ENCODE measurements at places on chromosomes 13 and 19.
A peak's percentile ranks its signal among the peaks of the same experiment; 100 is the strongest.

- DNase-seq: no peak
Observed at GRCh38 chr19:31257025-31257424, 92.2 kb downstream of the TSHZ3 start.

DNA sequence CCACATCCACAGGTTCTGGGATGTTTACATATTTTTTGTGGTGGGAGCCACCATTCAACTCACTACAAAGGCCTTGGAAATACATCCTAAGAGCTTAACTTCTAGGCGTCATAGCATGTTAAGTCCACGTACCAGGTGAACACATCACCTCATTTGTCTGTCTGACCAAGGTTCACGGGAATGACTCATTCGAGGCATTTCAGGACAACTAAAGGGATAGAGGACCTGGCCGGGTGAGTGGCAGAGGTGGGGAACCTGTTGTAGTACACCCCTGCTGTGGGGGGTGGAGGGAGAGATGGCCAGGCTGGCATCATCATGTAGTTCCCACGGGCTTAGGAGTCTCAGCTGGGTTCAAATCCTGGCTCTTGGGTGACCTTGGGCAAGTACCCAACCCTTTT is 51.5 kb downstream of the BICRA start:
- DNase-seq: no peak

- DNase-seq: peak; percentile 58
Observed at GRCh38 chr19:41302624-41303351, 7.2 kb upstream of the CCDC97 start.

GRCh38 chr13:49367640-49368422 is 76.0 kb downstream of the CAB39L start:
- DNase-seq: no peak

DNA sequence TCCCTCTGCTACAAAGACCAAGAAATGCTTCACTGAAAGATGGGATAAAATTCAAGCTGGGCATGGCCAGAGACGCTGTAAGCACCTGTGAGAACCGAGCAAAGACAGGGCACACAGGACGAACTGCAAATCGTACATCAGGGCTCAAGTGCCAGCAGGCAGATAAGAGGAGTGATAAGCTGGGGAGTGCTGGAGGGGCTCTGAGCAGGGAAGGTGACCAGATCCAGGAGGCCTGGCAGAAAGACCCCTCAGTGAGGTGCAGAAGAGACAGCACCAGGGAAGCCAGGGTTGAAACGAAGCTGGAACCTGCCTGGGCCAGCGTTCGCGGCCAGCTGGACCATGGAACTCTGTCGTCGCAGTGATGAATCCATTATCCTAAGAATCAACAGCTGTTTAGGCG is 10.2 kb downstream of the RAB20 start:
- DNase-seq: no peak

- DNase-seq: no peak
Observed at GRCh38 chr13:110340812-110341444, 33.8 kb downstream of the COL4A2 start.

DNA sequence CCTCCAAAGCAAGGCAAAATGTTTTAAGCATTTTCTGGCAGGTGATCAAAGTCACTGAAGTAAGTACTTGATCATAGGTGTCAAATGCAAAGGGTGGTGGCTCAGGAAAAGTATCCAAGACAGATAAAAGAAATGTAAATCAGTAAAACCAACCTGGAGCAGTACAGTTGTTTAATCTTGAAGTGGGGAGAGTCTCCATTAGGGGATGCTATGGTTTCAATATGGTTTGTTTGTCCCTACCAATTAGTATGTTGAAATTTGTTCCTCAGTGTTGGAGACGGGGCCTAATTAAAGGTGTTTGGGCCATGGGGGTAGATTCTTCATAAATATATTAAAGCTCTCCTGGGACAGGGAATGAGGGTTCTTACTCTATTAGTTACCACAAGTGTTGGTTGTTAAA is 1781.7 kb upstream of the PRR20A start:
- DNase-seq: no peak

DNA sequence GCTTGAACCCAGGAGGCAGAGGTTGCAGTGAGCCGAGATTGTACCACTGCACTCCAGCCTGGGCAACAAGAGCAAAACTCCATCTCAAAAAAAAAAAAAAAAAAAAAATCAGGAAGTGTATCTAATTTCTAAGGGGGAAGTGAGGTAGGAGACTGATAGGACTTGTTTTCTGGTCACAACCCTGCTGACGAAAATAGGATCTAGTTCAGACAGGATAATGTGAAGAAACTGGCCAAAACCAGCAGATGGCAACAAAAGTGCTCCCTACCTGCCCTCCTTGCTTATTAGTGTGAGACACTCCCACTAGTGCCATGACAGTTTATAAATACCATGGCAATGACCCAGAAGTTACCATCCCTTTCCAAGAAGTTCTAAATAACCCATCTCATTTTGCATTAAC is 36.0 kb upstream of the KPNA3 start:
- DNase-seq: no peak

DNA sequence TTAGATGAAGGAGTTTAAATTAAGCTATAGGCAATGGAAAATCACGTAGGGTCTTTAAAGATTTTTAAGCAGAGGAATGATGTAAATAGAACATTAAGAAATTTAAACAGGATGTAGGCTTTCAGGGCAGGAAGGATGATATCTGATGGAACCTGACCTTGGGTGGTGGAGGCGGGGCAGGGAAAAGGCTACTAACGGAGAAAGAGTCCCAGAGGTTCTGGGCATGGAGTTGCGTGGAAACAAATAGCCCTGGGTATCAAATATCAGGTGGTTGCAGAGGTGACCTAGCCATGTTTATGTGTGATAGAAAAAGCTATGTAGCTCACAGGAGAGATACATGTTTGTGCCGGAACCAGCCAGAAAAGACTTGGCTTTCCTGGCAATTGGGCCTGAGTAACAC is 7.8 kb upstream of the CDK8 start:
- DNase-seq: no peak

GRCh38 chr13:28545583-28546333 is 50.8 kb upstream of the FLT1 start:
- no peak for DNase-seq

GRCh38 chr19:38293281-38293680 is 10.8 kb upstream of the C19orf33 start:
- no peak for DNase-seq

DNA sequence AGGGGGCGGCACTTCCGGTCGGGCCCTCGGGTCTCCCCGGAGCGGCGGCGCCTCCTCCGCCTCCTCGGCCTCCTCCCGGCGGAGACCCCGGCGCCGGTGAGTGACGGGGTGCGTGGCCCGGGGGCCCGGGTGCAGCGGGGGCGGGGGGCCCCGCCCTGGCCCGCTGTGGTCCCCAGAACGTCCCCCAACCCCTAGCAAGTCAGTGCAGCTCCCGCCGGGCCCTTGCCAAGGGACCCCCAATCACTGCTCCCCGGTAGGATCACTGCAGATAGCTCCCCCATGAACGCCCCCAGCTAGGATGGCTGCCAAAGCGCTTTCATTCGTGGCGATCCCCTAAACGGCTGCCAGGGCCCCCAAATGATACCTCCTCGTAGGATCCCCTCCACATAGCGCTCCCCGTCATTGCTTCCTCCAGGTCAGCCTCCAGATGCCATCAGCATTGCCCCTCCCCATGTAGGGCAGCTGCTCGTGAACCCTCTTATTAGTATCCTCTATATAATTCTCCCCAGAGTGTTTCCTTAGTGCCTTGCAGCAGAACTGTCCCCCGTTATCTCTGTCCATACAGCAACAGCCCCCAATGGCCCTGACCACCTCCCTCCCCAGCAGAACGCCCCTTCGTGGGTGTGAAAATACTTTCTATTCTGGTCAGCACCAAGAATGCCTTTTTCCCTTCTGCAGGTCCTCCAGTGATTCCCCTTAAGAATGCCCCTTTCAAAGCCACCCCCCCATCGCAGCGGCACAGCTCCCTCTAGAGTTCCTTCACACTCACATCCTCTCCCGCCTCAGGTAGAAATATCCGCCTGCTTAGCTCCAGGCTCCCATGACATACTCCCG is at the start of gene ZNF865:
ZNF865 (plus strand) TSS at position 11 of the 834 bp plus-strand sequence. CDS start 7,972 bp downstream, outside the sequence.
- DNase-seq: no peak

- DNase-seq: no peak
Observed at GRCh38 chr19:10593820-10594637, 6.9 kb upstream of the AP1M2 start.

DNA sequence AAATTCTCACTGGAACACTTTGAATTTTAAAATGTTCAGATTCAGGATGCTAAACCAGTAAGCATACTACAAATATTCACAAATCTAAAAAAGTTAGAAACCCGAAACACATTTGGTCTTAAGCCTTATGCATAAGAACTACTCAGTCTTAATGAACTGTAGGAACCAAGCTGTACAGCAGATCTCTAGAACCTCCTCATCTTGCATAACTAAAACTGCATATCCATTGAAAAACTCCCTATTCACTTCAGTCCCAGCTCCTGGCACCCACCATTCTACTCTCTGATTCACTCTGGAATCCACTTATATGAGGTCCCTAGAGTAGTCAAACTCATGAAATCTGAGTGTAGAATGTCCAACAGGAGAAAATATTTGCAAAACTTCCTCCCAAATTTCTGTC is 65.6 kb upstream of the CEACAM8 start:
- DNase-seq: no peak

GRCh38 chr13:97629601-97630272 is 195.8 kb downstream of the RAP2A start:
- no peak for DNase-seq

GRCh38 chr19:14022469-14022868 is 5.5 kb upstream of the RLN3 start:
- no peak for DNase-seq

- peak; percentile 68 for DNase-seq
Observed at GRCh38 chr19:43618921-43619261, 538 bp downstream of the ZNF428 start.

DNA sequence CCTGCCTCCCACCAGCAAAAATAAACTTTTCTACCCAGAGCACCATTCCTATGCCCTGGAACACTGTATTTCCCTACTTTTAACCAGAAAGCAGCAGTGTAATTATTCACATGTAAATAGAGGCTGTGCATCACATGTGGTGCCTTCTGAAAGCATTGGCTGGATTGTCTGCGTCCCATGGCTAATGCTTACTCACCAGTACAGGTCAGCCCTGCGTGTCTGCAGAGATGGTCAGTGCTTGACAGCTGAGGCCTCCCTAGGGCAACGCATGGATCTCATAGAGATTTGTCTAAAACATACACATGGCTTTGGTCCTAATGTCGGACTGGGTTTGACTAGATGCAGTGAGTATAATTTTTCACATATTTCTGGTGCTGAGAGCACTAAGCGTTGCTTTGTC is 64.2 kb downstream of the DPY19L3 start:
- DNase-seq: no peak

GRCh38 chr13:44763615-44764301 is 187.6 kb upstream of the TSC22D1 start:
- DNase-seq: no peak

GRCh38 chr13:42575938-42576337 is 2.0 kb downstream of the TNFSF11 start:
- DNase-seq: no peak

GRCh38 chr13:25174304-25174703 is 2.2 kb upstream of the AMER2 start:
- no peak for DNase-seq

GRCh38 chr13:111480976-111481375 is 160.5 kb downstream of the TEX29 start:
- DNase-seq: no peak

DNA sequence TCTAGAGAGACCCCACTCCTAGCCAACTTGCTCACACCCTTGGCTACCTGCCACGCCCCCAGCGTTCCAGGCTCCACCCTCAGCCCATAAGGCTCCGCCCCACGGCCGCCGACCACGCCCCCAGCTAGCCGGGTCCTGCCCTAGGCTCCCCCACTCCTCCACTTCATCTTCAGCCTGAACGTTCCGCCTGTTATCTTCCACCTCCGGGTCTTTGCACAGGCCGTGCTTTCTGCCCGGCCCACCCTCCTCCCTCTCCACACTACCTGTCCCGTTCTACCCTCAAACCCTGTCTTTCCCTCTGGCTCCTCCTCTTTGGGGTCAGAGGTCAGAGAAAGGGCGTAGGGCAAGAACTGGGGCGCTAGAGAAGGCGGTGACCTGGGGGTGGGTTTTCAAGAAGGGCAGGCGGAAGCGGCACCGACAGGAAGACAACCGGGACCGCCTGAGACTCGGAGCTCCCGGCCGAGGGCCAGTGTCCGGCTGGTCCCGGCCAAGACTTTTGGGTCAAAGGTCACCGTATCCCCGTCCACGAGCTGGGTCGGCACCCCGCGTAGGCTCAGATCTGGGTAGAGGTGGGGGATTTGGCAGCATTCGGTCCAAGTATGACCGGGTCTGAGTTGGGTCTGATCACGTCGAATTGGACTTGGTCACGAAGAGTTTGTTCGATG is 2.2 kb downstream of the PDE4C start:
- no peak for DNase-seq

- DNase-seq: no peak
Observed at GRCh38 chr13:73000027-73000674, 58.7 kb upstream of the KLF5 start.

- DNase-seq: no peak
Observed at GRCh38 chr13:101706651-101707050, 254.2 kb downstream of the ITGBL1 start.

GRCh38 chr13:53028637-53029203 is at the start of gene OLFM4:
Gene OLFM4, plus strand, starts transcription at chr13:53028813. Its CDS starts 24 bp downstream, at chr13:53028837.
- DNase-seq: no peak

- DNase-seq: no peak
Observed at GRCh38 chr13:75345193-75345592, 136.8 kb downstream of the TBC1D4 start.

- no peak for DNase-seq
Observed at GRCh38 chr19:40442328-40443130, 1.6 kb downstream of the SERTAD3 start.

DNA sequence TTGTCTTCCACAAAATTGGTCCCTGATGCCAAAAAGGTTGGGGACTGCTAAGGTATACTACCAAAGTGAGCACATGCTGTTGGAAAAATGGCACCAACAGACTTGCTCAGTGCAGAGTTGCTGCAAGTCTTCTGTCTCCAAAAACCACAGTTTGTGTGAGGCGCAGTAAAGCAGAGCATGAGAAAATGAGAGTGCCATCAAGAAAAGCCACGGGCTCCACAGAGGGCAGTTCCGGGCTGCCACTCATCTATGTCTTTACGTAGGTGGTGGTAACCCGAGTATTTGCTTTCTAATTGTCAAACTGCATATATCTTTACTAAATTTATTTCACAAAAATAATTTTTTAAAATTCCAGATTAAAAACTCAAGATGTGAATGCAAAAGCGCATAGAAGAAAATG is 123.8 kb downstream of the RNF17 start:
- no peak for DNase-seq

GRCh38 chr19:43901395-43902390 is 33.4 kb downstream of the ZNF45 start:
- peak; percentile 45 for DNase-seq

- DNase-seq: no peak
Observed at GRCh38 chr13:74174810-74175209, 40.6 kb upstream of the KLF12 start.

DNA sequence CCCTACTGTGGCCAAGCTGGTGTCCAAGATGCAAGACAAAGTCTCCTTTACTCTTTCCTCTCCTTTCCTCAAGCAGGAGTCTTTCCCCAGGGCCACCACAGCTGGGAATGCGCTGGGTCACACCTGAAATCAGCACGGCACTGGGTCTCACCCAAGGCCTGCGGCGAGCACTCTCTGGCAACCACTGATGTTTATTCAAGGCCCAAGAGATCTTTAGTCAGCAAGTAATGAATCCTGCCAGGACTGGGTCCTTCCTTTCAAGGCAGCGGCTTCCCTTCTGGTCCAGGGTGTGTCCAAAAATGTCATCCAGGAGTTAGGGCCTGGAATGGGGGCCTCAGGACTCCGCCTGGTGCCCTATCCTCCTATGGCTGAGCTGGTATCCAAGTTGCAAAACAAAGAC is 24.1 kb downstream of the BLOC1S3 start:
- no peak for DNase-seq

- DNase-seq: no peak
Observed at GRCh38 chr19:31139871-31140505, 209.2 kb downstream of the TSHZ3 start.

GRCh38 chr19:1513499-1514294 is 878 bp upstream of the ADAMTSL5 start:
- DNase-seq: peak; percentile 72

All from GM12891 (cell line).